CD4-positive, alpha-beta T cell treated with Interleukin-10 for 1 hour (primary cell): ENCODE measurements at places on chromosomes 1 and 21.

GRCh38 chr21:14583629-14584255 is 37.6 kb upstream of the SAMSN1 start:
- no peak for DNase-seq

GRCh38 chr21:16460936-16461335 is 731.2 kb downstream of the USP25 start:
- no peak for DNase-seq

DNA sequence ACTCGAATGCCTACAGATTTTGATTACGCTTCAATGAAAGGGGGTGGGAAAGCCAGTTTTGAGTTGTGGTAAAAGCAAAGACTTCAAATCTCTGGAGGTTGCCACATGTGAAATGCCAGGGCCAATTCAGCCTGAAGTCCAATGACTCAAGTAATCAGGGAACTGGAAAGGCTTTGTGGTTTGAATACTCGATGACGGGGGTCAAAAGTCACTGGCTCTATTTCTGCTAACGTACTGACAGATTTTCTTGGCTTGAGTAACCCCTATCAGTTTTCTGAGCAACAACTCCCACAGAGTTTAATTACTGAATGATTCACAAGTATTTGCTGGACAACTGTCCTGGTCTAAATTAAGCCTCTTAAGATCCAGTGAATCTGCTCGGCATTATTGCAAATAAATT is 152.2 kb downstream of the SIPA1L2 start:
- no peak for DNase-seq

DNA sequence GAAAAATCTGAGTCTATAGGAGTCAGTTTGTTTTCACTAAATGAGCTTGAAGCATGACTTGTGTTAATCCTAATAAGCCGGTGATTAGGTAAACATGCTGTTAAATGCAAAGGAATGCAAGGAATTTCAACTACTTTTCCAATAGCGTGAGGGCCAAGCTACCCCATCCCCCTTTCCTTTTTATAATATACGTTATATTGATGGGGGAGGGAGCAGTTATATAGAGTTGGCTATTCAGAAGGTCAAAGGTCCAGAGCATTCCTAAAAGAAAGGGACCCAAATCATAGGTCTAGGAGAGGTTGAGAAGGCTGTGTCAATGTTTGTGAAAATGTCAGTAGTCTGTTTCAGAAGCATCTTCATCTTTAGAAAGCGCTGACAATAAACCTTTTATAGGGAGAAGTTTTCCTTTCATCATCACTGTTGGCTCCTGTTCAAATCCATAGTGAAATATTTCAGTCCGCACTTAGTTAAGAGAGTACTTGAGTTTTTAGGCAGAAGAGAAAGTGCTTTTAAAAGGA is 3.8 kb downstream of the CCN1 start:
- DNase-seq: no peak

DNA sequence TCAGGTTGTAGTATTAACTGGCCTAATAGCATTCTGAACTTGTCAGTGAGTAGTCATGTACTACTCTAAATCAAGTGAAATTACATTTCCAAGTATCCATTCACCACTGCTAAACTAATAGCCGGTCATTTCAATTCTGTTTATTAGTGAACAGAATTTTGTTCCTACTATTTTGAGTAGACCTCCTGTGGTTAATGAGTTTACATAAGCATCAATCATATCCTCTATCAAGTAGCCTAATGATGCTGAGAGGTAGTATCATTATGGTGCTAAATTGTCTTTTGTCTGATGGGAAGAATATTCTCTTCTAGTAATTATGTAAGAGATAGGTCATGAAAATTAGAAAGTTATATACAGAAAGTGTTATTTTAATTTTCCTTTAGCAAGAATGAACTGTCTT is 602.8 kb downstream of the KCNT2 start:
- no peak for DNase-seq

DNA sequence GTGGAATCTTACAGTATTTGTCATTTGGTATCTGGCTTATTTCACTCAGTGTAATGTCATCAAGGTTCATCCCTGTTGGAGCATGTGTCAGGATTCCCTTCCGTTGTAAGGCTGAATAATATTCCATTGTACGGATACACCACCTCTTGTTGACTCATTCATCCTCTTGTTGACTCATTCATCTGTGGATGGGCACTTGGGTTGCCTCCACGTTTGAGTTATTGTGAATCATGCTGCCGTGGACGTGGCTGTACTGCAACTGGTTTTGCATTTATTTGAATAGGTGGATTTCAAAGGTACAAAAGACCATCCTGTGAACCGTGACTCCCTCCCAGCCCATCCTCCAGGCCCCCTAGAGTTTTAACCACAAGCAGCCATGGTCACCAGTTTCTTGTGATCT is 11.9 kb upstream of the TCP10L start:
- DNase-seq: no peak

DNA sequence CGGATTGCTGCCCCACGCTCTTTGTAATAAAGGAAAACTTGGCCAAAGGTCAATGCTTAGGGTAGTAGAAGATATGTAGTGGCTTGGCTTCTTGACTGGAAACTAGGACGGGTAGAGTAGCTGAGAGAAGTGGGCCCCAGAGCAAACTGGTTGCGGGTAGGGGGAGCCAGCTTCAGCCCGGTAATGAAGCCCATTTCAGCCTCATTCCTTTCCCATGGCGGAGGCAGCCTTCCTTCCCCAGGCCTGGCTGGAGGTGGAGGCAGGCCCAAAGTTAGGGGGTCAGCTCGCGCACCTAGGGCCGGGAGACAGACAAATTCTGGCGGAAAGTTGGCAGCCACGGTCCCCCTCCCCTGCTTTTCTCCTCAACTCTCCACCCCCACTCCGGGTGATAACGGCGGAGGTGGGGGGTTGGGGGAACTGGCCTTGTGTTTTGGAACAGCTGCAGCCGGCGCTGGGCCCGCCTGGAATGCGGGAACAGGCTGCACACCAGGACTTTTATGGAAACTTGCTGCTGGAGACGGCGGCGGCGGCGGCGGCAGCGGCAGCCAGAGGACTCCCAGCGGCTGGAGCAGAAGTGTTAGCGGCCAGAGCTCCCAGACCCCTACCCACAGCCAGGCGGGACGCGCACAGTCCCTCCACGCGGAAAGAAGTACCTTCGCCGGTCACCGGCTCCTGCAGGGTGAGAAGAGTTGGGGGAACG is at the start of gene NEXN:
Gene NEXN (plus strand): TSS at position 544 of the 700 bp plus-strand sequence. CDS start 27,483 bp downstream, outside the sequence.
- DNase-seq: no peak

DNA sequence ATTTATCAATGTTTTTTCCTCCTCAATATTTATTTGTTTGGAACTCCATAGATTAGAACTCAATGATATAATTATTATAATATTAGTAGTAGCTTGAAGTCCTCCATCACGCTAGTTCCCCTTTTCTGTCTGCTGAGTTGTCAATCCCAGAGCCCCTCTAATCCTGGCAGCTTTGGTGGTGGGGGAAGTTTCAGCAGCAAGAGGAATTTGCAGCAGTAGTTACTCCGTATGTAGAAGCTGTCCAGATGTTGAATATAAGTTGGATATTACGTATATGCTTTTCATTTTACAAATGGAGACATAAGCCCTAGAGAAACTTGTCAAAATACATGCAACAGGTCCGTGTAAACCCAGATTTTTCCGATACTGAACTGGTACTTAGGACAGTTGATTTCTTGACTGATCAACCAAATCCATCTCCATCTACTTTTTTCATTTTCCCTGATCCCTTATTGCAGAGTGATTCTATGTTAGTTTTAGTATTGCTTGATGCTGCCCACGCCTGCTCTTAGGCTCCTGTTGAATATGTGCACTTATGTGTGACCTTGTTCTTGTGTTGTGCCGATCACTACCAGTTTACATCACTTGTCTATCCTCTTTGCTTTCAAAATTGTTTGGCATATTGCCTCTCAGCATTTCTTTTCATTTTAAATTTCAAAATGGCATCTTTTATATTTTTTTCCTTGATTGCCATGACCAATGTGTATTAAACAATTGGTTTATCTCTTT is 28.1 kb downstream of the SMAP2 start:
- DNase-seq: no peak

- DNase-seq: no peak
These were observed 9.8 kb downstream of the JUN start for GRCh38 chr1:58774027-58774426.

GRCh38 chr1:101379950-101380349 is 143.1 kb downstream of the S1PR1 start:
- DNase-seq: no peak

- DNase-seq: no peak
These were observed 94.5 kb upstream of the SLC5A9 start for GRCh38 chr1:48127735-48128685.

- peak; percentile 75 for DNase-seq
These were observed 6.8 kb downstream of the JMJD4 start for GRCh38 chr1:227728059-227728891.

GRCh38 chr21:31895077-31895835 is 22.4 kb downstream of the HUNK start:
- DNase-seq: no peak

DNA sequence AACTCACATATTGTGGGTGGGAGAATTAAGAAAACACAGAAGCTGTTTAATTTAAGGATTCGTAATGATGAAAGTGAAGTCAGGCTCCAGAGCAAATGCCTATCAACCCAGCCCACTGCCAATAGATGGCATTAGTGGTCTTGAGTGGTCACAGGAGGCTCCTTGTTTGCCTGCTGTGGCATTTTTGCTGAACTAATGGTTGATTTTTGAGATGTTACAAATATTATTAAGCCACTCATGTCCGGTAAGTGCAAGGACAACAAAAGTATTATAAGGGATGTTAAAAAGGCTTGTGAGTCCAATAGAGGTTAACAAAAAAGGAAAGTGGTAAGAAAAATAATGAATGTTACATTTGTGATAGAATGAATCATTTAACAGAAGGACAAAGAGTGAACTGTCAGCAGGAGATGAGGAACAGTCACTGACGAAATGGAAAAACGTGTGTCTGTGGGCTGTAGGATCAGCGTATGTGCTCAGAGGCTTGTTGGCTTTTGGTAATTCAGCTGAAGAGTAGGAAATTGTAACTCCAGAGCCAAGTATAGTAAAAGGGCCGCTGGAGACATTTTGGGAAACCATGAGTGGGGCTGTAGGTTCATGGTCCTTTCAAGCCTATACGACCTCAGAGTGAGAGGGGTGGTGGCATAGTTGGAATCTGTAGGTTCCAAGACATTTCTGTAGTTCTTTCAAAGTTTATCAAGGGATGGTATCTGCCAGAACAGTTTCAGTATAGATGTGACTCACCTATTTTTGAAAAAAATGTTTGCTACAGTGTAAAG is 11.2 kb downstream of the SFT2D2 start:
- no peak for DNase-seq

DNA sequence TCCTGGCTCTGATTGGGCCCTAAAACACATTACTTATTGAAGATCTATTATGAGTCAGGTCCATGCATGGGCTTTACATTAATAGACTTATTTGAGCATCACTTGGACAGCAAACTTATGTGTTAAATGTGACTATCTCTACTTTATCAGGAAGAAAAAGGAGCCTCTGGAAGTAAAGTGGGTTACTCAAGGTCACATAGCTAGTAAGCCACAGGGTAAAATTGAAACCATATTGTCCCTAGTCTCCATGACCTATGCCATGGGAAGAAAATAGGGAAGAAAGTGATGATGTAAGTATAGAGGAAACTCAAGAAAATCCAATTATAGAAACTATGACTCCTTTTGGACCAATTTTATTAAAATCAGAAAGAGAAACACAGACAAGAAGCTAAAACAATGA is 555.3 kb downstream of the NUF2 start:
- no peak for DNase-seq

GRCh38 chr1:94178901-94179300 is 58.0 kb upstream of the ABCA4 start:
- no peak for DNase-seq

- DNase-seq: no peak
These were observed 361.1 kb downstream of the TGFB2 start for GRCh38 chr1:218705911-218706893.

DNA sequence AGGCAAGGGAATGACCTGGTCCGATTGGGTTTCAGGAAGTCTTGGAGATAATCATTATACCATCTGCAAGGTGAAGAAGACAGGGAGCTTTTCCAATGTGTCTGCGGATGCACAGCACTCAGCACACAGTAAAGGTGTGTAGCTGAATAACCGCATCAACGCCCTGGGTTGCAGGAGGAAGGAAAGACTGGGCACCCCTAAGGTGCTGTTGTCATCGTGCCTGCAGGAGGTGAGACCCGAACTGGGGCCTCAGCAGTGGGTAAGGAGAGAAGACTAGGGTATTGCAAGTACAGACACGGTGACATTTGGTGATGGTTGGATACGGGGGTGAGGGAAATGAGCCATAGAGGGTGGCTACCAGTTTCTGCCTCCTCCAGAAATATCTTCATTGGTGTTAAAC is 1.1 kb upstream of the TRIM62 start:
- no peak for DNase-seq

DNA sequence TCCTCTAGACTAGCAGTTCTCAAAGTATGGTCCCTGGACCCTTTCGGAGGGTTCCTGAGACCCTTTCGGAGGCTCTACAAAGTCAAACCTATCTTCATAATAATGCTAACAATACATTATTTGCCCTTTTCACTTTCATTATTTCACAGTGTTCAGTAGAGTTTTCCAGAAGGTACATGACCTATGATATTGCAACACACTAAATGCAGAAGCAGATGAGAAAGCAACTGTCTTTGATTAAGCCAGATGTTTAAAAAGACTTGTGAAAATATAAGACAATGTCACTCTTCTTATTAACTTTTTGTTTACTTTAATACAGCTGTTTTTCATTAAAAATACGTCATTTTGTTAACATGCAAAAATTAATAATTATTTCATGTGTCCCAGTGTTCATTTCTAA is 5.8 kb downstream of the KCNJ10 start:
- no peak for DNase-seq

- no peak for DNase-seq
These were observed 21.1 kb downstream of the PLA2G4A start for GRCh38 chr1:186849826-186850225.

GRCh38 chr1:94095112-94095637 is 25.8 kb downstream of the ABCA4 start:
- no peak for DNase-seq

DNA sequence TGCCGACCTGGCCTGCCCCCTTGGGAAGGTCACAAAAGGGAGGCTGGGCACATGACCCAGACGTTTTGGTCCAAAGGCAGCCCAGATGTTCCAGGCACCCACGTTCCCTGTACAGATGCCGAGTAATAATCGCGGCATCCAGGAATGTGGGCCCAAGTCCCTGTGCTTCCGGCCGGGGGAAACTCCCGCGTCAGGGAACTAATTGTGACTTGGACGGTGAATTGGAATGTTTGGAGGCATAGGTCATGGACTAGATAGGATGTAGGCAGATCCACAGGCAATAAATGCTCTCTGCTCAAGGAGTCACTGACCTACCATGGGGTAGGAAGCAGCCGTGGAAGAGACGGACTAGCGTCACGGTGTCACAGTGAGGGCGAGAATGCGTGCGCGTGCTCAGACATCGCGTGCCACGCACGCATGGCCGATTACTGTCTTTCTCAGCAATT is 178.4 kb downstream of the DUSP10 start:
- no peak for DNase-seq
